ENCODE measurements at places on chromosomes 5 and 9. TPM values are rescaled to one million over a fixed set of nuclear protein-coding genes. Genes with fewer than 3 reads are reported as not detected.

Gene PCDHA6
- 2.8 TPM for total RNA-seq

Gene RLN2
- total RNA-seq, result 5.0 TPM

- no peak for DNase-seq
Measured at GRCh38 chr9:15100571-15100970, 190.3 kb upstream of the FREM1 start.

Gene FAXDC2
- 7.3 TPM for total RNA-seq

GRCh38 chr9:106438928-106439327, 424.0 kb upstream of the ZNF462 start:
- DNase-seq, result no peak

Gene SLC34A1
- not detected for total RNA-seq

Gene ABL1
- 74.0 TPM for total RNA-seq

DNA sequence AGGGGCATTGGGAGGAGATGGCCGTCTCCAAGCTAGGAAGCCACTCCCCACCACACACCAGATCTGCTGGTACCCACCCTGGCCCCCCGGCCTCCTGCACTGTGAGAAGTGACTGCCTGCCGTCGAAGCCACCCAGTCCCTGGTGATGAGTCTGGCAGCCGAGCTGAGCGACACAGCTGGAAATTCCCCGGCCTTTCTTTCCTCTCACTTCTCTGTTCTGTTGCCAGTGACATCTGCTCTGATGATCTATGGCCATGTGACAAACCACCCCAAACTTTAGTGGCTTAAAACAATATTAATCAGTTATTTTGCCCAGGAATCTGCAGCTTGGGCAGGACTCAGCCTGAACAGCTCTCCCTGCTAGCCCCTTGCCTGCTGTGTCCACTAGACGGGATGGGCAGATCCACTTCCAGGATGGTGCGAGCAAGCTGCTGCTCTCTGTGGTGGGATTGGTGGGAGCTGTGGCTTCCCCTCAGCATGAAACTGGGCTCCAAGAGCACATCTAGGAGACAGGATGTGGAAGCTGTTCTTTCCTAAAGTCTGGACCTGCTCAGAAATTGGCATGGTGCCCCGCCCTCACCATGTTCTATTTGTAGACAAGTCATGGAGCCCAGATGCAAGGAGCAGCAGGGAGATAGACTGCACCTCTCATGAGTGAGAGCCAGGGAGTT, 211.2 kb downstream of the GADD45G start:
- no peak for DNase-seq

Gene CEL
- total RNA-seq, result 2.2 TPM

GRCh38 chr5:127228540-127229184, 61.9 kb upstream of the MEGF10 start:
- peak; percentile 36 for DNase-seq

DNA sequence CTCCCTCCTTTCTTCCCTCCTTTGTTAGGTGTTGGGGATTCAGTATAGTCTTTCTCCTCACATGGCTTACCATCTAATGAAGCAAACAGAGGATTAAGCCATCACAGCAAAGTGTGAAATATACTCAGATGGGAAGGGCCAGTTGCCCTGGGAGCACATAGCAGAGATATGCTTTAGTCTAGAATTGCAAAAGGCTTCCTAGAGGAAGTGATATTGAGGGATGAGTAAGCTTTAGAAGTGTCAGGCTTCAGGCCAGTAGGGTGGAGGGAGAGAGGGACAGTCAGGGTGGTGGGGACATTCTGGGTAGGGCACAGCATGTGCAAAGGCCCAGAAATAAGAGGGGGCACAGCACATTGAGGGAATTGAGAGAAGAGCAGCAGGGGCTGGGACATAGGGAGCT, 46.2 kb upstream of the GLRA1 start:
- DNase-seq, result peak; percentile 24

Gene NR6A1
- 302 TPM for total RNA-seq

- no peak for DNase-seq
Measured at GRCh38 chr5:40775846-40776657, 20.3 kb upstream of the TTC33 start.

Data from neural progenitor cell (in vitro differentiated cells).